ENCODE measurements at places on chromosomes 11 and 22.
A peak's percentile ranks its signal among the peaks of the same experiment; 100 is the strongest.

GRCh38 chr22:28188178-28188879, 269.3 kb upstream of the PITPNB start:
- DNase-seq = no peak

DNA sequence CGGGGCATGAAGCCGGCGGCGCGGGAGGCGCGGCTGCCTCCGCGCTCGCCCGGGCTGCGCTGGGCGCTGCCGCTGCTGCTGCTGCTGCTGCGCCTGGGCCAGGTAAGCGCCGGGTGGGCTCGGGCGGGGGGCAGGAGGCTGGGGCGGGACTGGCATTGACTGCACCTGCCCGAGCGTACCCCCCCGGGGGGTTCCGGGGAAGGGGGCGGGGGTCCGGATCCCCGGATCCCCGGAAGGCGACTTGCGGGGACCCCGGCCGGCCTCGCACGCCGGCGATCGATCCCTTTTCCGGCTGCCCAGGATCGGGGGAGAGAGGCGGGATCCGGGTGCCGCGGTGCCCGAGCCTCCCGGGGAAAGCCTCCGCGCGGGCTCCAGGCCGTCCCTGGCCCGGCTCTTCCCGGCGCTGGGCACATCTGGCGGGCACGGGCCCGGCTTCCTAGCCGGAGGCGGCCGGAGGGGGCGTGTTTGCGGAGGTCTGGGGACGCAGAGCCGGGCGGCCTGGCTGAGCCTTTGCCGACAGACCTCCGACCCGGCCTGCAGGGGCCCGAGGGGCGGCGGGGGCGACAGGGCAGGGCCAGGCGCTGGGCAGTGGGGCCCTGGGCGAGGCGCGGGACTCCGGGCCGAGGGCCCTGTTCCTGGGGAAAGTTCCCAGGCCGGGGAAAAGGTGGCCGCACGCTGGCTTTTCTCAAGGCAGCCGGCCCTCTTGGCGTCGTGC, 705 bp downstream of the PTPRJ start:
- no peak for DNase-seq

DNA sequence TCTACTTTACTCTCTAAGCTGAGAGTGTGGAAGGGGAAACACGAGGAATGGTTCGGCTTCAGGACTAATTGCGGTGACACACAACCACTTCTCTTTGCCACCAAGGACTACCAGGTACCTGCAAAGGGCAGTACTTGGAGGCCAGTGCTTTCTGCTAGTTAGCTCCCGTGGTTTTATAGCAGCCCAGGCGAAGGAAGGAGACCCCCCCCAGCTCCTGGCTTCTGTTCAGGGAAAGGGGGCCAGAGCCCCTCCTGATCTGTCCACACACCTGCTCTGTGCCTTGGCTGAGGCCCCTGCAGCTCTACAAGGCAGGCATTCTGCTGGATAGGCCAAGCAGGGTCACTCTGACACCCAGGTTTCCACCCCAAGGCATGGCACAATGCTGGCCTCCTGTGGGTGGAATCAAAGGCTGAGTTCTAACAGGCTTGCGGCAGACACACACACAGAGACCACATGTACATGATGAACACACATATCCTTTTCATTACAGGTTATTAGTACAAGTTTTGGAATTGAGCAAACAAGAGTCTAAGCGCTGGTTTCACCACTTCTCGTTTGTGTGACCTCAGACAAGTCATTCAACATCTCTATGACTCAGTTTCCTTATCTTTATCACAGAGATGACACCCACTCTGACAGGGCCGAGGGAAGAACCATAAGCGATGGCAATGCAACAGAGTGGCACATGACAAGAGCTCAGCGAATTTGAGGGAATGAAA, 7.5 kb downstream of the SERPIND1 start:
- DNase-seq = no peak

- DNase-seq = peak; percentile 44
These were observed at the start of gene OSBPL5 for GRCh38 chr11:3165152-3165705. TSS of gene OSBPL5 (minus strand) at chr11:3165310. CDS start at chr11:3129148, 36,162 bp downstream.

DNA sequence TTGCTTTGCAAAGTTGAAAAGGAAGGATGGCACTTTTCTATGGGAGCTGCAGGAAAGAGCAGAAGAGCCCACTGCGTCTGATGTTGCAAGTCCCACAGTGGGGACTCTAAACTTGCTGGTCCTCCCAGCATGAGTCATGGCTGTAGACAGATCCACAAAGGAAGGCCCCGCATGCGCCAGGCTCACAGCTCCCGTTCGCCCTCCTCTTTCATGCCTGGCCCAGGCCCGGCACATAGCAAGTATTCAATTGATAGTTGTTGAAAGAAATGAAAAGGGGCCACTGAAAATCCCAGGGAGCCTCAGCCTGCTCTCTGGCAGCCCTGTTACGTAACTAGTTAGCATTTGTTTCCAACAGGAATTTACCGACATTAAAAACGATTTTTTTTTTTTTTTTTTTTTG, 18.9 kb downstream of the AP1B1 start:
- DNase-seq = no peak

DNA sequence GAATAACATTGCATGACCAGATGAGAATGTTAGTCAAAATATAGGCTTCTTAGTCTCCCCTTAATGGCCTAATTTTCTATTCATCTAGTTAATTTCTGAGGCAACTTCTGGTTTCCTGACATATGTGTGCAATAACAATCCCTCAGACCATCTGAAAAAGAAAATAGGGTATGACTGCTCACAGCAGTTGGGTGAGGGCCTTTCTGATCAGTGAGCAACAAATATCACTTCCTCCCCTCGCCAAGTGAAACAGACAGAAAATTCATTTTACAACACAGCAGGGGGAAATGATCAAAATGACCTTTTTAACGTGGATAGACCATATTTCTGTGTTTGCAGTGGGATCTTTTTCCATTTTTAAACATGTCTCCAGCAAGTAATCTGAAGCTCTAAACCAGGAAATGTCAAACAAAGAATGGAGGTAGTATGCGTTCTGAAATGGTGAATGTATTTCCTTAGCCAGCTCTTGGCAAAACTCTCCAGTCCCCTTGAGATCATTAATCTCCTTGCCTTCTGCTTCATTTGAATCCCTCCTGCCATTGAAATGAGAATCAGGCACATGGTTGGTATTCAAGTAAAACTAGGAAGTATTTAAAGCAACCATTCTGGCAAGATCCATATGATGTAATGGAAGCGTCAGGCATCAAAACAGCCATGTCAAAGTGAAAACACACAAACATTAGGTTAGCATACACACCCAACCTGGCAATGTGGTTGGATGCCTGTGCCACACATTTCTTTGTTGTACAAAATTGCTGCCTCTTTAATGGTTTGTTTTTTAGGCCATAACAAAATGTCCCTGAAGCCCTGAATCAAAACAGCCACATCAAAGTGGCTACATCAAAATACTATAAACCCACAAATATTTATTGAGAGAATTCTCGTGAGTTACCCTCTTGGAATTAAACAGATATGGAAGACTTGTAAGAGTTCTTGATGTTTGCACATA, 100.1 kb downstream of the SLC1A2 start:
- no peak for DNase-seq

GRCh38 chr11:31959716-31960115, 131.2 kb upstream of the RCN1 start:
- no peak for DNase-seq

- DNase-seq = no peak
These were observed 12.8 kb downstream of the CAPRIN1 start for GRCh38 chr11:34064291-34064690.

GRCh38 chr11:16347928-16348685, 8.2 kb downstream of the SOX6 start:
- no peak for DNase-seq

- peak; percentile 82 for DNase-seq
These were observed 59.0 kb downstream of the MYH9 start for GRCh38 chr22:36328635-36329253.

DNA sequence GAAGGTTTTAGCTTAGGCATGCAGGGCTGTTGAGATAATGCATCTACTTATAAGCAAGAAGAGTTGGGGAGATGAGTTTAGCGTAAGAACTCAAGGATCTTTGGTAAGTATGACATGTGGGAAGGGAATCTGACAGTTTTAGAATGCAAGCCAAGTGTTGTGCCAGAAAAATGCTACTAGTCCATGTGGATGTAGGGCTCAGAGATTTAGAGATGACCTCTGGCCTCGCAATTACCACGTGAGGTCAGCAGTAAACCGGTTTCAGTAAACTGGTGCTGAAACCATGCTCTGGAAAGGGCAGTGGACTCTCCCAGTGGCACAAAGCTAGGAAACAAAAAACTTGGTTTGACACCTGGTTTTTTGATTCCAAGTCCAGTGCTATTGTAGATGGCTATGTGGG, 18.9 kb downstream of the MRPL16 start:
- DNase-seq = no peak

Measured in amniotic stem cell (primary cell).